ENCODE measurements at places on chromosomes 2 and 18.

GRCh38 chr2:119646149-119646548, 32.9 kb upstream of the TMEM177 start:
- DNase-seq: no peak

GRCh38 chr18:77554061-77554460, 304.4 kb downstream of the GALR1 start:
- no peak for DNase-seq

DNA sequence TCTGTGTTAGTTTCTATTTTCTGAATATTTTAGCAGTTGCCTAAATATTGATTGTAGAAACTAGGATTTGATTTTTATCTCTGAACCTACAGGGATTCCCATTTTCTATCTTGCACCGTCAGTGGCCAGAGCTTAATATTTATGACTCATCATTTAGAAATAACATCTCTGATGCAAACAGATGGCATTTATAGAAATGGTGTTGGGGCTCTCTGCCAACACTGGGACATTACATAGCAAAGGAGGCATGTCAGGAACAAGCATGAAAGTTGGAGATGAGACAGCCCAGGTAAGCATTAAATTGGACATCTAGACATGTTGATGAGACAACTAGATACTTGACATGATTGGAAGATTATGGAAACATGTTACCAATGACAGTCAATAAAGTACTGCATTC, 165.3 kb upstream of the SYT4 start:
- no peak for DNase-seq

GRCh38 chr2:144333143-144333555, 186.8 kb downstream of the ZEB2 start:
- DNase-seq: no peak

DNA sequence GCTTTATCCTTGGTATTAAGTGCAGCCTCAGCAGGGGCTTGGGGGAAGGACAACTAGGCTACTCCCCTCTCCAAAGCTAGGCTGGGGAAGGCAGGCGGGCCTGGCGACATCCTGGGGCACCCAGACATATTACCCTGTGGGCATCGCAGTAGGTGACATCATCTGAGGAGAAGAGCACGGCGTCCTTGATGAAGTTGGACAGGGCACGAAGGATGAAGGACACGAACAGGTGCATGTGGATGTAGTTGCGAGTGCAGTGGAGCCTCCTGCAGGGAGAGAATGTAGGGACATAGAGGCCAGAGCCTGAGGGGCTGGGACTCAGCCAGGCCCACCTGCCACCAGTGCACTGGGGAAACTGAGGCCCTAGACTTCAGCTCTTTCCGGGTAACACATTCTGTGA, 32.3 kb downstream of the TMEM37 start:
- no peak for DNase-seq

DNA sequence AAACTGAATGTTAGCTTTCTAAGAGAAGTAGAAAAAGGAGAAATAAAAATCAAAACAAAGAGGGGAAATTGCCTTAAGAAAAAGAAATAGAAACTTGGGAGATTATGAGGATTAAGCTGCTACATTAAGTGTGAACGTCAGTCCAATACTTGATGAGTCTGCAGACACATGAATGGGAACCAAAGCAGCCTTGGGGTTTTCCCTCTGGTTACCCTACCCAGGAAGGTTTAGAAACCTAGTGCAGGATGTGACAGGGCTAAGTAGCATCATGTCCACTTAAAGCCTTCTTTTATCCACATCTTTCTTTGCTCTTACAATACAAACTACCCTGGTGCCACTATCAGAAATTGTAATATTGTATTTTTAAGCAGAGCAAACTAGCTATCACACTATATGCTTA, 22.3 kb downstream of the SLC35F5 start:
- DNase-seq: no peak

DNA sequence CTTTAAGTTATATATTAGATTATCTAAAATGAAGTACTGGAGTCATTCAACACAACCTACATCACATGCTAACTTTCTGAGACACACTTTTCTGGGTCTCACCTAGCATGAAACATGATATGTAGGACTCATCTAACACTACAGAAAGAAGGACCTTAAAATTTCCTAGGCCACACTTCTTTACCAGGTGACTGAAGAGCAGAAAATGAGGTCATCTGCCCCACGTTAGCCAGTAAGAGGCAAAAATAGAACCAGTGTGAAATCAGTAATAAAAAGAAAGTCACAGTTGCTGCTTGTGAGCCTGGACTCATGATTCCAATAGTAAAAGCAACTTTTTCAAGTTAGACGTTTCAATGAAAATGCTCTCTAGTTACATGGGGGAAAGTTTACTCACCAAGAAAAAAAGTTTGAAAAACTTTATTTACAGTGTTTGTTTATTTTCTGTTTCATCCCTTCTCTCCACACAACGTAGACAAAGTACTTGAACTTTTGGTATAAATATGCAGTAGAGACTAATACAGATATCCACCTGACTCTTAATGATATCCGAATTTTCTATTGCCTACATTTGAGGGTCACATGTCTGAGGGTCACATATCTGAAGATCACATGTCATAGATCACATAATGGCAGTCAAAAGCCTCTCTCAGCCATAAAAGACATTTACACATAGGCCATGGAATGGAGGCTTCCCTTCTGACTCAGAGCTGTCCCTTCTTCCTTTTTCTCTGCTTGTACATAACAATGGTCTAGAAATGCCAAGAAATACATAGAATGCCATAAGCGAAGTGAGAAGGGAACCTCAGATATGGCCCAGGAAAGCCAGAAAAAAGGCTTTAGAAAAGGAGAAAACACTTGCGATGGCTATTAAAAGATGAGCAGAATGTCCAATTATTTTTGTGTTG, 362.9 kb downstream of the ZEB2 start:
- DNase-seq: no peak
